ENCODE measurements at places on chromosomes 1 and 21.

DNA sequence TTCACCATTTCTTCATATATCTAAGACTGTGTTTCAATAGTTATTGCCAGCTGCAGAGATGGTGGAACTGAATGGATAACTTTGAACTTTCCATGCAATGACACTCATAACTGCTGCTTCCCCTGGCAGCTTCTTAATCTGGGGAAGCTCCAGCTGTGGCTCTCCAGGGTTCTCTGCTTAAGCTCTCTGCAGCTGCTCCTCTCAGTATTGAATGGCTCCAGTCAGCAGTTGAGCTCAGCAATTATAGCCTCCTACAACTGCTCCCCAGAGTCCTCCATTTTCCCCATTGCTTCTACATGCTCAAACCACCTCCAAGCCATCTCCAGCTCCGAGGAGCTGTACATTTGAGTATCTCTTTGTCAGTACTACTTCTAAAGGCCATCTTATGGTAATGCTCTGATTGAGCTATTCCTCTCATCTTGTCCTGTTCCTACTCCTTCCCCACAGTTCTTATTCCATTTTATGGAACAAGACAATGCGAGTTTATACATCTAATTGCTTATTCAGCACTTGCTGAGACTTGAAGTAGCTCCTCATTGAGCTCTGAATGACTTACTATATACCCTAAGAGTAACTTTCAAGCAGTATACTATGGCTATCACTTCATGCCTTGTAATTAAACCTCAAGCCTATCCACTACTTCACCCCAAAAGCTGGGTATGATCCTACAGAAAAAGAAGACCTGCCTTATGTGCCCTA, 362.4 kb downstream of the NEGR1 start:
- no peak for DNase-seq

- DNase-seq, result no peak
Measured at GRCh38 chr1:224116131-224116530, 2.2 kb downstream of the FBXO28 start.

DNA sequence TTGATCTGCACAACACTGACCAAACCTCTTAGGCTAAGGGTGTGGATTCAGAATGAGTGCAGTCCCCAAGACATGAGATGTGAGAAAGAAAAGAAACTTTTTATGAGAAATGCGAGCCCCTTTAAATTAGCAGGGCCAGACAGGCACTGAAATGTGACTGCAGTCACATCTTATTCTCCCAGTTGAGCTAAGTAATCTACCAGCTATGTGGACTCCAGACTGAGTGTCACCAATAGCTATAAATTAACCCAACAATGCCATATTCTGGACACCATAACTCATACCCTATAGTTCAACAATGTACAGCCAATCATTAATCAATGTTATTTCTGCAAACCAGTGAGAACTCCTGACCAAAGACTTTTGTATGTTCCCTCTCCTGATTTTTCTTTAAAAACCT, 153.2 kb downstream of the COQ8A start:
- DNase-seq, result no peak

DNA sequence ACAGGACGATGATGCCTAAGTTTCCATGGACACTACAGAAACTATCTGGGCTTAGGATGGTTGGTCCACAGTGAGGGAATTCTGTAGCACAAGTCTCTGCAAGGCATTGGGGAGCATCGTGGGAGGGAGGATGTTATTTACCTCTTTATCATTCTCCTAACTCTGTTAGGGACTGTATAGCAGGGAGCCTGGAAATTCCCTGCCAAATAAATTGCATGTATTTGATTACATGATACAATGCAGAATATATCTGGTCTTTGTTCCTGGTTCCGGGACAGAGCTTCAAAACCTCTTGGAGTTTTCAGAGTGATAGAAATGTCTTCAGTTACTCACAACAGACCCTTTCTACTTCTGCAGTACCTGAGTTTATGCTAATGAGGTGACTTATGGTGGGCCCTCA, 385.9 kb downstream of the PCP4 start:
- DNase-seq, result no peak

- DNase-seq, result no peak
Measured at GRCh38 chr1:165445388-165445787, 462 bp upstream of the RXRG start.

GRCh38 chr1:151839457-151840403, at the start of gene C2CD4D:
C2CD4D (minus strand) TSS chr1:151839820; CDS start chr1:151838989, 831 bp downstream.
- peak; percentile 55 for DNase-seq

DNA sequence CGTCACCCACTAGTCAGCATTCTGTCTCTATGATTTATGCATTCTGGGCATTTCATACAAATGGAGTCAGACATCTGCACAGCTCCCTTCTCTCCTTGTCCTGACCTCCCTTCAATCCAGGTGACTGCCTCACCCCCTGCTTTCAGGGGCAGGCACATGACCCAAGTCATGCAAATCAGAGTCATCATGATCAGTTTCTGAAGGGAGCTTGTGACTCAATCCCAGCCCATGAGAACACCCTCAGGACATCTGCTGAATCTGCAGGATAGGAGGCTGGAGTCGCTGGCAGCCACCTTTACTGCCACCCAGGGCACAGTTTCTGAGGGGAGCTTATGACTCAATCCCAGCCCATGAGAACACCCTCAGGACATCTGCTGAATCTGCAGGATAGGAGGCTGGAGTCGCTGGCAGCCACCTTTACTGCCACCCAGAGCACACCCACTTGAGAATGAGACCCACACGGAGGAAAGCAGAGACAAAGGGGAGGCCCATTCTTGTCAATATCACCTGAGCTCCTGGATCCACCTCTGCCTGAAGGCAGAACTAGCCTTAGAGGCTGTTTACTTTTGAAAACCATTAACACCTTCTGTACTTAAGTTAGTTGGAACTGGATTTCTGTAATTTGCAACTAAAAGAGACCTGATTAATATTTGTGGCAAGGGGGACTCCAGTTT, 62.3 kb upstream of the SLC25A33 start:
- no peak for DNase-seq

- DNase-seq, result no peak
Measured at GRCh38 chr1:219834314-219834917, 93.9 kb downstream of the SLC30A10 start.

GRCh38 chr1:33137800-33138199, 44.0 kb downstream of the TRIM62 start:
- DNase-seq, result peak; percentile 31

- DNase-seq, result no peak
Measured at GRCh38 chr1:200338451-200338850, 71.4 kb downstream of the ZNF281 start.

GRCh38 chr1:185733818-185734735, at the start of gene HMCN1:
HMCN1 (plus strand) TSS chr1:185734391; CDS start chr1:185734780, 389 bp downstream.
- DNase-seq, result no peak

- DNase-seq, result peak; percentile 8
Measured at GRCh38 chr1:212368073-212368484, 46.6 kb downstream of the PACC1 start.

GRCh38 chr1:201302163-201303152, 19.2 kb downstream of the PKP1 start:
- no peak for DNase-seq

DNA sequence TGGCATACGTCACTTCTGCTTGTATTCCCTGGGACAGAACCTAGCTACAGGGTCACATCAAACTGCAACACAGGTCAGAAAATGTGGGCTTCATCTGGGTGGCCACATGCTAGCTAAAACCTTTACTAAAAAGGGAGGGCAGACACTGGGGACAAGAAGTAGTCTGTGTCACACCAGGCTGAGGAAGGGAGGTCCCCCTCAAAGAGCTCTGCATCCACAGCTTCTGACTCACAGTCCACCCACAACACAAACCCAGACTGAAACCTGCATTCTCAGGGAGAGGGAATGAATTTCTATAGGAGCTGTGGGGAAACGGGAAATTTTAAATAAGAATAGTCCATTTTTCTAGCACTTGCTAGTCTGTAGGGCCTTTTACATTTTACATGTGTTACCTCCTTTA, 16.2 kb downstream of the OLIG2 start:
- DNase-seq, result no peak

DNA sequence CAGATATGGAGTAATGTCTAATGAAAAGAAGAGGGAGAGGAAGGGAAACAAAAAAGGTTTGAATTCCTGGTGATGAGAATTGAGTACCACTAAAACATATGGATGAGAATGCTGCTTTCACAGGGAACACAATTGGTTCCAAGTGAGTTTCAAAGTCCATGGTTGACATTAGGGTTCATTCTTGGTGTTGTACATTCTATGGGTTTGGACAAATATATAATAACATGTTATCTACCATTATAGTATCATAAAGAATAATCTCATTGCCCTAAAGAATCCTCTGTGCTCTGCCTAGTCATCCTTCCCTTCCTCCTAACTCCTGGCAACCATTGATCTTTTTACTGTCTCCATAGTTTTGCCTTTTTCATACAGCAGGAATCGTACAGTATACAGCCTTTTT, 20.1 kb downstream of the TMCO1 start:
- DNase-seq, result no peak

- DNase-seq, result no peak
Measured at GRCh38 chr1:17909634-17910033, 154.5 kb downstream of the ACTL8 start.

Measured in stimulated activated CD8-positive, alpha-beta memory T cell treated with anti-CD3 and anti-CD28 coated beads, Interleukin-7, amount 100 ng/mL, for 48 hours (primary cell).